ENCODE measurements at places on chromosomes 11 and 22.

GRCh38 chr11:60872124-60872960 is 5.0 kb downstream of the ZP1 start:
- no peak for DNase-seq

GRCh38 chr11:117517097-117517496 is 189.4 kb downstream of the CEP164 start:
- DNase-seq, result no peak

DNA sequence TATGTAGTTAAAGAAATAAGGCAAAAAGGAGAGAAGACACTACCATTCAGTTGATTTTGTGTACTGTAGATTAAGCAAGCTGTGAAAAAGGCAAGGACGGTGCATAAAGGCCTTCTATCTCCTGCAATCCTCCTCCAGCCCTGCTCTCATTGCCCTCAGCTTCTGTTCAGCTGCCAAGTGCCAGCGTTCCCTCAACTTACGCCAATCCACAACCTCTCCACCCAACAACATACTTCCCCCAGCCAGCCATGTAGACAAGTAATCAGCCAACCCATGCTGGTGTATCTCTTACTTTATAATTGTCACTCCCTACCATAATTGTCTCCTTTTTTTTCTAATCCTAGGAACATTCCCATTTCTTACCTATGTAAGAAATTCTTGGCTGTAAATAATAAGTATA is 30.1 kb upstream of the ANO5 start:
- DNase-seq, result no peak

- DNase-seq, result no peak
Observed at GRCh38 chr11:64502634-64503033, 88.4 kb upstream of the SLC22A12 start.

DNA sequence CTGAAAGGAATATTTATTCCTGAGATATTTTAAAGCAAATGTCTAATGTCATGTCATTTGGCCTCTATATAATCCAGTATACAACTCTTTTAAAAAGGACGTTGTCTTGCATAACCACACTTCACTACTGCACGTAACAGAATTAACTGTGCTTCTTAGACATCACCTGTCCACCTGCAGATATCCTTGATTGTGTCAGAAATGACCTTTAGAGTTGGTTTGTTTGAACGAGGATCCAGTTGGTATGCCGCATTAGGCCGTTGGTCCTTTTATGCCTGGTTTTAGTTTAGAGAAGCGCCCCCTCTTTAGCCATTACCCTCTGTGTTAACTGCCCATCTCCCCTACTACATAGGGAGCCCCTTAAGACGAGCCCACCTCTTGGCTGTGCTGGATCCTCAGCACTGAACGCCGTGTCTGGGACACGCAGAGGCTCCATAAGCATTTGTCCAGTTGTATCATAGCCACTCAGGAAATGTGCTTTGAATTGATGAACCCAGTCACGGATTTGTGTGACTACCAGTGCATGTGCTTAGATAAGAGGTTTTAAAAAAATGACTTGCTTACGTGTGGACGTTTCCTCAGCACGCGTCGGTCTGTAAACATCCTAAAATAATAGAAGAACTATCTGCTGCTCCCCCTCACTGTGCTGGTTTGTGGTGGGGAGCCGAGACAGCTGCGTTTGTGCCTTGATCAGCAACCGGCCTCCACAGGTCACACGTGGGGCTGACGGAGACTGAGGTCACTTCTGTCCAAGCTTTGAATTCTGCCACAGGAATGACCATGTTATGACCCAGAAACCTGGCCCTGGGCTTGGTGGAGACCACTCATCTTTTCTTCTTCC is 4.0 kb downstream of the MICAL2 start:
- DNase-seq, result no peak
